ENCODE measurements at places on chromosomes 4 and X. TPM values are rescaled to one million over a fixed set of nuclear protein-coding genes. Genes with fewer than 3 reads are reported as not detected.

Gene LPAR4
- total RNA-seq, result not detected

Gene CSN1S1
- total RNA-seq, result not detected

DNA sequence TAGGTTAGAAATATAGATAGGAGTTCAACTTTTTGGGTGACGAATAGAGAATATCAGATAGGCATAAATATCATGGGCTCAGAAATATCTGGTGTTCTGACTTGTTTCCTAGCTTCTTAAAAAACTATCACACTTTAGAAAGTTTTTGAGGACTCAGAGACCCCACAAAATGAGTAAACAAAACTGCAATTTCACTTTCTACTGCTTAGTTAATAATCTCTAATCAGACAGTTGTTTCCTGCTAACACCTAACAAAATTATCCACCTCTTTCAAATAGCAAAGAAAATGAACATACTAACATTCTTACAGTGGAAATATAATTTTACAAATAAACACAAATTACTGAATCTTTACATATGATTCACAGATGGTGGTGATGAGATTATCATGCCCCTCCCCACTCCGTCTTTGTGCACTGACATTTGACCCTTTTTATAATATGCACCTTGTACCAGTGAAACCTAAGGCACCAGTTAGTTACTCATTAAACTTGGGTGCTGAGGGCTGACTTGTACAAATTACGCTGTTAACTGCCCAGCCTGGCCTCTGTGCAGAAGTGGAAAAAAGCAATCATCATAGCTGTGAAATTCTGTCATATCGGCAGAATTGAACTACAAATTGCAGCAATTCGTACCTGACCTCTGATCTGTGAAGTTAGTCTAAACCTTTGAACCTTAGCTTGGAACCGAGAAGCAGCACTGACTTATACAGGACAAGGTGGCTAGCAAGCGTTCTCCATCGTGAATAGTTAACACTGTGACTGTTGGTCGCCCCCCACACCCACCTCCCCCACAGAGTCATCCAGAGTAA lies 138.7 kb downstream of the CHRNA9 start:
- no peak for DNase-seq

DNA sequence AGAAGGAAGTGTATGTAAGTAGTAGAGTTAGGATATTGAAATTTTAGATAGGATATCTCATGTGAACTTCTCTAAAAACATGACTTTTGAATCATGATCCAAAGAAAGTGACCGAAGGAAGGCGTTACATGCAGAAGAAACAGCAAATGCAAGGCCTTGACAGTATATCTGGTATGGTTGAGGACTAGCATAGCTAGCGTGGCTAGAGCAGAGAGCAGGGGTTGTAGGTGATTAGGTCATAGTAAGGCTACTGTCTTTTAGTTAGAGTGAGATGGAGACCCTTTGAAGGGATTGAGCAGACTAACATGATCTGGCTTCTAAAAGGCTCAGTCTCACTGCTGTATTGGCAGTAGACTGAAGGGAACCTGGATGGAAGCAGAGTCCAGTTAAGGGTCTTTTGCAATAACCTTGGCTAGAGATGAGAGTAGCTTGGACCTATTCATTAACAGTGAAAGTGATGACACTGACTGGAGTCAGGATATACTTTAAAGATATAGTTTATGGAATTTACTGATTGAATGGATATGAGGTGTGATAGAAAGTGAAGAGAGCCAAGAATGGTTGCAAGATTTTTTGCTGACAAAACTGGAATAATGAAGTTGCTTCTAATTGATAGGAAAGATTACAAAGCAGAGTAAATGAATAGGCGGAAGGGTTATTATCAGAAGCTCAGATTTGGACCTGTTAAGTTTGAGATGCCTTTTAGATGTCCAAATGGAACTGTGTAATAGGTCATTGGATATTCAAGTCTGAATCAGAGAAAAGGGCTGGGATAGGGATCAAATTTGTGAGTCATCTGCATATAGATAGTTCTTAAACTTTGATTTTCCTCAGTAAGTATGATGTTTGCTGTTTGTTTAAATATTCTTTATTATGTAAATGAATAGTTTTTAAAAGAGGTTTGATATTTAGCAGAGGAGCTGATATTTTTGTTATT lies 59.8 kb downstream of the MRPL1 start:
- peak; percentile 72 for DNase-seq

Gene PCDH7
- total RNA-seq, result 12.1 TPM

DNA sequence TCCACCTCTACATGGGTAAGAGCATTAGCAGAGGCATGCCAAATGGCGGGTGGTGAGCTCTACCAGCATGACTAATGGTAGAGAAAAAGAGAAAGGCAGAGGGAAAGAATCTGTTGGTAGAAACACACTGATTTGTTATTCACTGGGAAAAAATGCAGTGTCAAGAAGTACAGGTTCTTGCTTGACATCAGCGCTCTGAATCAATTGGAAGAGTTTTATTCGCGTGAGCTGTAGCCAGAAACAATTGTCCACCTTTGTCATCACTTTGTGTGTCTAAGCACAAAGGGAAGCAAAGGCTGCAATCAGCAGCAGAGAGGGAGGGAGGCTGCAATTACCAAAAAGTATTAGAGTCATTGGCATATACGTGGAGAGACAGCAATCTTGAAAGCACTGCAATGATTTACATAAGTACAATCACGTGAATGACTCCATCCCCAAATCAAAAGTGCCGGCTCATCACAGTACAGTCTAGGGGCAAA lies 67.7 kb upstream of the HS3ST1 start:
- DNase-seq, result peak; percentile 100

DNA sequence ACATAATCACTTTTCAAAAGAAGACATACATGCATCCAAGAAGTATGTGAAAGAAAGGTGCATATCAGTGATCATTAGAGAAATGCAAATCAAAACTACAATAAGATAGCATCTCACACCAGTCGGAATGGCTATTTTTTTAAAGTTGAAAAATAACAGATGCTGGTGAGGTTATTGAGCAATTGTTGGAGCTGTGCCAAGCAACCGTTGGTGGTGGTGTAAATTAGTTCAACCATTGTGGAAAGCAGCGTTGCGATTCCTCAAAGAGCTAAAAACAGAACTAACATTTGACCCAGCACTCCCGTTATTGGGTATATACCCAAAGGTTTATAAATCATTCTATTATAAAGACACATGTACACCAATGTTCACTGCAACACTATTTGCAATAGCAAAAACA lies 14.2 kb downstream of the COX7B2 start:
- no peak for DNase-seq

Gene NDNF
- total RNA-seq, result not detected

- DNase-seq, result peak; percentile 18
Observed at GRCh38 chr4:155795991-155796390, 37.2 kb downstream of the GUCY1B1 start.

Gene TMEM35A
- not detected for total RNA-seq

Gene XAGE1A
- not detected for total RNA-seq

Gene CPLX1
- total RNA-seq, result not detected

Gene COL4A5
- 63.1 TPM for total RNA-seq

Gene DUSP9
- total RNA-seq, result 0.77 TPM

GRCh38 chr4:136784326-136784725 lies 748.0 kb downstream of the PCDH18 start:
- DNase-seq, result no peak

GRCh38 chr4:150739591-150739990 lies 157.6 kb downstream of the MAB21L2 start:
- DNase-seq, result no peak

- DNase-seq, result no peak
Observed at GRCh38 chr4:85707611-85708010, 232.7 kb downstream of the ARHGAP24 start.

Gene TMLHE
- 12.3 TPM for total RNA-seq

DNA sequence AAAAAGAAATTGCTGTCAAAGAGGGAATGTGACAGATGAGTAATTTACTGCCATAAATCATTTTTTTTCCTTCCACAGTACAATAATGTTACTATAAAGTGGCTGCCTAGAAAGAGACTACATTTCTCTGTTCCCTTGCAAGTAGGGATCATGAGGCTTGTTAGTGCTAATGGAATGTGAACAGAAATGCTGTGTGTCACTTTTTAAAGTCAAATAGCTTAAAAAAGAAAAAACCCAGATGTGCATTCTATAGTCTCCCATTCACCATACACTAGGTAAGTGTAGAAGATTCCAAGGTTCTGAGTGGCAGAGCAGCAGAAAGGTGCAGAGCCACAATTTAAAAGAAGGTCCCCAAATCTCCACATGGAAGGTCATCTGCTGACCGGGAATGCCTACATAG lies 328.4 kb downstream of the CAMK2D start:
- no peak for DNase-seq

GRCh38 chr4:61517144-61517543 lies 317.0 kb downstream of the ADGRL3 start:
- no peak for DNase-seq

Gene NAP1L3
- total RNA-seq, result not detected

Gene XAGE3
- total RNA-seq, result not detected

Gene TEC
- total RNA-seq, result 2.8 TPM

DNA sequence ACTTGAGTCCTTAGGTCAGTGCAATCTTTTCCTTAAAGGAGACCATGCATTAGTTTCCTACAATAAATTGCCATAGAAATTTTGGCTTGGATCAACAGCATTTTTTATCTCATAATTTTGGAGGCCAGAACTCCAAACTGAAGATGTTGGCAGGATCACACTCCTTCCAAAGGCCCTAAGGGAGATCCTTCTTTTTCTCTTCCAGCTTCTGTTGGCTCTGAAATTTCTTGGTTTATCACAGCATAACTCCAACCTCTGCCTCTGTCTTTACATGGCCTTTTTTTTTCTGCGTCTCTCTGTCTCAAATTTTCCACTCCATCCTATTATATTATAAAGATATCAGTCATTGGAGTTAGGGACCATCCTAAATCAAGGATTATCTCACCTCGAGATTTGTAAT lies 282.2 kb downstream of the STIM2 start:
- DNase-seq, result no peak

DNA sequence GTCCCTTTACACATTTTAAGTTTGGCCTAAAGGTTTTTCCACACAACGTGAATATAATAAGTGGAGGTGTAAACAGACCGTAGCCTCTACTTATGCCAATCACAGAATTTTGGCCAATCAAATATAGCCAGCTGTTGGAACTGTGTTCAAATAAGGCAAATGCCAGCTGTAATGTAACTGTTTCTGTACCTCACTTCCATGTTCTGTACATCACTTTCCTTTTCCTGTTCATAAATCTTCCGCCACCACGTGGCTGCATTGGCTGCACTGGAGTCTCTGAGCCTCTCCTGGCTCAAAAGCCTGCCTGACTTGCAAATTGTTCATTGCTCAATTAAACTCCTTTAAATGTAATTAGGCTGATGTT lies 105.1 kb upstream of the SMIM31 start:
- no peak for DNase-seq

GRCh38 chr4:41703785-41704184 lies 44.7 kb downstream of the PHOX2B start:
- DNase-seq, result no peak

DNA sequence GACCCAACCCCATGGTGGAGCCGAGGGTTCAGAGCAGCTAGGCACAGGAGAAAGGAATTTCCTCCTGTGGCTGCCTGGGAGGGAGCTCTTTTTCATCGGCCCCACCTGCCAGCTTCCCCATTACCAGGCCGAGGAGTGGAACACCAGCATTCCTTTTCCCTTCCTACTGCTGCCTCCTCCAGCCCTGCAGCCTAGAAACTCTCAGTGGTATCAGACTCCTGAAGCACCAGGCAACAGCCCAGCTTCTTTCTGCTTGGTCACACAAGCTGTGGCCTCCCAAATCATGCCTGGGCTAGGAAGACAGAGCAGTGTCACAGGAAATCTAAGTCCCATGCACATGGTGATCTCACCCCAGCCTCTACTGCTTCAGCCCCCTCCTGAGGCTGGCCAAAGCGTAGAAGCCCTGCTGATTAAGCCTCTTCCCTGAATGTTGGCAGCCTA lies 30.1 kb downstream of the RTL5 start:
- no peak for DNase-seq

DNA sequence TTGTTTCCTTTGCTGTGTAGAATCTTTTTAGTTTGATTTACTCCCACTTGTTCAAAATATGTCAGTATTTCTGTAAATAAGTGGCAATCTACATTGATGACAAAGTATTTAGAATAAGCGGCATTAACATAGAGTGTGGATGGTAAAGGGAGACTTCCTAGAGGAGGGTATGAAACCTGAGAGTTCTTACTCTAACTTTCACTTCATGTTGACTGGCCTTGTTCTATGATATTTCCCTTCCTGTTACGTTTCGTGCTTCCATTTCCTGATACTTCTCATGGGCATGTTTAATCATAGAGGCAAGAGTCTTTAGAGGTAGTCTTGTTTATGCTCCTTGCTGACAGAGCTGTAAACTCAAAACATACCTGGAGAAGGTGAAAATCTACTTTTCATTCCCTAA lies 408.9 kb downstream of the GLUD2 start:
- peak; percentile 41 for DNase-seq

Measured in bronchial epithelial cell (primary cell).